ENCODE measurements at places on chromosomes 16 and 17.

DNA sequence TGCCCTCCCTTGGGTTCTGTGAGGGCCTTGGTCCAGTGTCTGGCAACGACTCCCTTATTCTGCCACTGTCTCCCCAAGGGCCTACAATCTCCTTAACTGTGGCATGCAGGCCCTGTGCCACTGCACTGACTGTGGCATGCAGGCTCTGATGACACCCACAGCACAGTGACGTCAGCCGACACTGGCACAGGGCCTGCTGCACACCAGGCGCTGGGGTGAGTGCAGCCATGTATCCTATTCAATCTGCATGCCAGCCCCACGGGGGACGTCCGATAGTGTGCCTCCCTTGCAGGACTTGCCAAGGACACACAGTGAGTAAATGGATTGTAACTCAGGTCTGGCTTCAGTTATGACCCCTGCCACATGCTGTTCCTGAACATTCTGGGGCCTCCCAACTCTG lies 39.8 kb upstream of the RASD1 start:
- DNase-seq, result no peak

DNA sequence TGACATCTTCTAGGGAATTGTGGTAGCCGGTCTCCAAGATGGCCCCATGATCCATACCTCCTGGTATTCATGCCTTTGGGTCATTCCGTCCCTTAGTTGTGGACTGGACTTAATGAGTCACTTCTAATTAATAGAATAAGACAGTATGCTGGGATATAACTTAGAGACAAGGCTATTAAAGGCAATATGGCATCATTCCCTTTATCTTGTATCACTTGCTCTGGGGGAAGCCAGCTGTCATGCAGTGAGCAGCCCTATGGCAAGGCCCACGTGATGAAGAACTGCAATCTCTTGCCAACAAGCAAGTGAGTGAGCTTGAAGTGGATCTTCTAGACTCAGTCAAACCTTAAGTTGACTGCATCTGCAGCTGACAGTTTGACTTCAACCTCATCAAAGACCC lies 97.8 kb upstream of the MED13 start:
- no peak for DNase-seq

GRCh38 chr17:7897090-7897489 lies 8.5 kb downstream of the CHD3 start:
- no peak for DNase-seq

GRCh38 chr17:14552306-14552705 lies 251.4 kb downstream of the HS3ST3B1 start:
- DNase-seq, result no peak

DNA sequence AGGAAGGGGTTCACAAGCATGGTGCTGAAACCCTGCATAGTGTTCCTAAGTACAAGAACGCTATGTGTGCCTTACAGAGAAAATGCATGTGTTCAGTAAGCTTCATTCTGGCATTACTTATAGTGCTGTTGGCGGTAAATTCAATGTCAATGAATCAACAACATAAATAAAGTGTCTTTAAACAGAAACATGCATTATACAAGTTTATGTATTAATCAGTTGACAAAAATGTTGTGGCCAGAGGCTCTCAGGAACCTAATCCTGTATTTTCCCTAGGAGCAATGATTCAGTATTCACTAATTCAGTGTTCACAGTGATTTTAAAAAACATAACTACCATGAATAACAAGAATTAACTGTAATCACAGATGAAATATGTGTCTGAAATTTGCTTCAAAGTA lies 47.1 kb upstream of the MYOCD start:
- DNase-seq, result peak; percentile 79

GRCh38 chr17:35373534-35373983 lies at the start of gene SLFN11:
Gene SLFN11 (minus strand): TSS chr17:35373621. CDS start chr17:35363807, 9,814 bp downstream.
- peak; percentile 93 for DNase-seq

DNA sequence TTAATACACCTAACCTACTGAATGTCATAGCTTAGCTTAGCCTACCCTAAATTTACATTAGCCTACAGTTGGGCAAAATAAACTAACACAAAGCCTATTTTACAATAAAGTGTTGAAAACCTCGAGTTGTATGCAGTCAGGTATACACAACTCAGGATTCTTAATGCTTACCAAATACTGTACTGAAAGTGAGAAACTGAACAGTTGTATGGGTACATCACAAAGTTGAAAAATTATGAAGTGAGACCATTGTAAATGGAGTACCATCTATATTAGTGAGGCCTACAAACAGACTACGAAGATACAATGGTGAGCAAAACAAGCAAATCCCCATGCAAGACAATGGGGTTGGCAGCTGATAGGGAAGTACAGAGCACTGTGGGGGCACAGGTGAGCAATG lies 79.7 kb downstream of the VAT1L start:
- DNase-seq, result no peak

DNA sequence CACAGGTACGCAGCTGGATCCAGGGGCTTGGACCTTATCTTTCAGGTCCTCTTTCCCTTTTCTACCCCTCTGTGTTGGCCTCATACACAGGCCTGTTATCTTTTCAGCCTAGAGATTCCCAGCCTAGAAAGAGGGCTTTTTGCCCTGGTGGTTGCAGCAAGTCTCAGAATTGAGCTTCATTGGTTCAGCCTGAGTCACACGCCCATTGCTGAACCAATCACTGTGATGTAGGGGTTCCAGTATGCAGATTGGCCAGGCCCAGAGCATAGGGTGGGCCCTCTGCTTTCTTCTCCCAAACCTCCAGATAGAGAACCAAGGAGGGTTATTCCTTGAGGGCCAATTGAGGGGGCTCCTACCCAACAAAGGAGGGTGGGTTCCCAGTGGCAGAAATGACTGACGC lies 32.8 kb downstream of the GPT2 start:
- DNase-seq, result no peak

All from AG04450 (cell line).